ENCODE measurements at places on chromosomes 7 and 10. TPM values are rescaled to one million over a fixed set of nuclear protein-coding genes. Genes with fewer than 3 reads are reported as not detected.

DNA sequence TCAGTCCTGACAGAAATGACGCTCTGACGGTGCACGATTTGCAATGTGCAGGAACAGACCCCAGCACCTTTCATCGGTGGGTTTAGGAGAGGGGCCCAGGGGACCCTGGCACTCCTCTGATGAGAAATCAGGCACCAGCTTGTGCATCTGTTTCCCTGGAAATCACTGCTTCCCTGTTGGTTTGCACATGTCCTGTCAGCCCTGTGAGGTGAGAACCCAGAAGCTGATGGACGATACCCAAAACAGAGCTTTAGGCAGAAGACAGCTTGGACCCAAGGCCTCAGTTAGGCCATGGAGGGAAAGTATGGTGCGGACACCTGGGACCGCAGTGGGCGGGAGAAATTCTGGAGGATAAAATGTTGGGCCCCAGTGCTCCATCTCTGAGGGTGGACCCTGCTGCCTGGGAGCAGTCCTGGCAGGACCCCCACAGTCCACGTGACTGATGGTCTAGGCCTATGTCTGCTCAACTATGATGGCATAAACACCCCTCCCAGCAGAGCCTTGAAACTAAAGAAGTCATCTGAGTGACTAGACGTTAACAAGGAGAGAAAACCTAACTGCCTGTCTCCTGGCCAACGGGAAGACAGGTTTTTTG is 242.8 kb downstream of the PTPRN2 start:
- peak; percentile 65 for DNase-seq

GNG11 gene
- total RNA-seq, result 33.2 TPM

KLLN gene
- 2.2 TPM for total RNA-seq

DNA sequence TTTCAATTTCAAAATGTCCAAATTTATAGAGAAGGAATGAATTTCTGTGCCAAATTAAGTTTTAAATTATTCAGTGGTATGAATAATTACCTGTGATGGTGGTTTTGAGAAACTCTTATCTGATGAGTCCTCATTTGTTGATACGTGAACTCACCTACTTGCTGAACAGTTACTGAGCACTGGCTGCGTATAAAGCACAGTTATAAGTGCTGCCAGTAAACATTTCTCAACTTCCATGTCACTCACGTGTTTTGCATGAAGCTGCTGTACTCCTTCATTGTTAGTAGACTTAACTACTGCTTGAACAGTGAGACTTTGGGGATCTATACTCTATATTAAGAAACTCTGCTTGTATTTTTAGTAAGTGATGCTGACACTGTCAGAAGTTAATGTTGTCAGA is 269.1 kb upstream of the FZD8 start:
- no peak for DNase-seq

DNA sequence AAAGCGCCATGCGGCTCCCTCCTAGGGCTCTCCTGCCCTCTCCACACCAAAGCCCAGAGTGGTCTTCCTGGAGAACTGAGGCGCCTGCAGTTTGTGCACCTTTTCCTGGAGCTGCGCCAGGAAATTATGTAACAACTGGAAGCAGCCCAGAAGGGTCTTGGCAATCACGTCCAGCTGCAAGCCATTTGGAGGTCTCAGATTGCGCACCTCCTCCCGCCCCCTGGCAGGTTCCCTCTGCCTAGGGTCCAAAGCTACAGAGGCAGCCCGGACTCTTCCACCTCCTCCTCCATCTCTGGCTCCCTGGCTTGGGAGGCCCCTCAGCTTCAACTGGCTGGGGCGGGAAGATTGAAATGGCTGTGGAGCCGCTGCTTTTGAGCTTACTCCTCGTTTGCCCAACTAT is 34.0 kb upstream of the SFTPD start:
- DNase-seq, result no peak

- no peak for DNase-seq
Measured at GRCh38 chr7:70188901-70189650, 590.8 kb downstream of the AUTS2 start.

DNA sequence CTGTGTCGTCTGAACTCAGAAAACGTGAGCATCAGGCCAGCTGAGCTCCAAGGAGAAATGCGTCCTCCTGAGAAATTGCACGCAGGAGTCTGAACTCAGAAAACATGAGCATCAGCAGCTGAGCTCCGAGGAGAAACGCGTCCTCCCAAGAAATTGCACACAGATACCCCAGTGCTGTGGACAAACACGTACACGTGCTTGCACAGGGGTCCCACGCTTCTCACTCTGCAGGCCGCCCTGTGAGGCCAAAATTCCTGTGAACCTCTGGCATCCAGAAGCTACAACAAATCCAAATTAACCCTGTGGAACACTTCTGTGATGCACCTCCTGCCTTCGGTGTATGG is 133.8 kb downstream of the WDR37 start:
- peak; percentile 59 for DNase-seq

GRCh38 chr7:68314208-68314607 is 1284.1 kb upstream of the AUTS2 start:
- no peak for DNase-seq

GRCh38 chr10:8431511-8431910 is 377.0 kb downstream of the GATA3 start:
- no peak for DNase-seq

- DNase-seq, result no peak
Measured at GRCh38 chr7:151647874-151648273, 128.2 kb upstream of the RHEB start.

DNA sequence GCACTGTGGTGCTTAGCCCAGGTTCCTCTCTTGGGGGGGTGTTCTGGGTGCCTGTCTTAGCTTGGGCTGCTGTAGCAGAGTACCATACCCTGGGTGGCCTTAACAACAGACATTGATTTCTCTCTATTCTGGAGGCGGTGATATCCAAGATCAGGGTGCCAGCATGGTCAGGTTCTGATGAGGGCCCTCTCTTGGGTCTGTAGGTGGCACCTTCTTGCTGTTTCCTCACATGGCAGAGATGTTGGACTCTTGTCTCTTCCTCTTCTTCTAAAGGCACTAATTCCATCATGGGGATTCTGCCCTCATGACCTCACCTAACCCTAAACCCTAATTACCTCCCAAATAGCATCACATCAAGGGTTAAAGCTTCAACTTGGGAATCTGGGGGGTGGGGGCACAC is 19.9 kb upstream of the CRHR2 start:
- DNase-seq, result no peak

DNA sequence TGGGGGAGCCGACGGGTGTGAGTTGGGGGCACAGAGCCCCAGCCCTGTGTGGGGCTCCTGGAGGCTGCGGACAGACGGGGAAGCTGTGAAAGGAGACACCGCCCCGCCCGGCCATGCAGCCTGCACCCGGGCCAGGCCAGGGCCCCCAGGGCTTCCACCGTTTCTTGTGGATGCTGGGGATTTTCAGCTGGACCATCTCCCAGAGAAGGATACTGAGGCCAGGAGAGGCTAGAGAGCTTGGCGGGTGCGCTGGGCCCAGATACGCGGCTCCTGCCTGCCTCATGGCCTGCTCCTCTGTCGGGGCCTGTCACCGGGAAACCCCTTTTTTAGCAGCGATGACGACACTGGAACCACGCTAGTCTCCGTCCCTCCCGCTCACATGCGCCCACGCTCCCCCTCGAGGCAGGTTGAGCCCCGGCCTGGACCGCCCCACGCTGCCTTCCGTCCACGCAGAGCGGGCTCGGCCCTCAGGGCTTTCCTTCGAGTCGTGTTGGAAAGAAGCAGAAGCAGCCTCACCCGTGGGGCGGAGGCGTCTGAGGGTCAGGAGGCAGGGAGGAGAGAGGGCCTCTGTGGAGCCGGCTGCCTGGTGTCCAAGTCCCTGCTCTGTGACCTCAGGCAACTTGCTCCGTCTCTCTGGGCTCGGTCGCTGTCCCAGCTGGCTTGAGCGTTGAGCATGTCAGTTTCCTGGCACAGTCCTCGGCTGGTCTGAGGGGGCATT is 11.7 kb downstream of the TMEM184A start:
- DNase-seq, result no peak

FAM25C gene
- total RNA-seq, result not detected

- DNase-seq, result no peak
Measured at GRCh38 chr10:11610826-11611247, 613 bp downstream of the USP6NL start.

- DNase-seq, result no peak
Measured at GRCh38 chr7:131409129-131409766, 81.6 kb downstream of the MKLN1 start.

GRCh38 chr10:78223088-78223487 is 189.4 kb downstream of the RPS24 start:
- DNase-seq, result no peak

COL13A1 gene
- not detected for total RNA-seq

NAT16 gene
- not detected for total RNA-seq

DNA sequence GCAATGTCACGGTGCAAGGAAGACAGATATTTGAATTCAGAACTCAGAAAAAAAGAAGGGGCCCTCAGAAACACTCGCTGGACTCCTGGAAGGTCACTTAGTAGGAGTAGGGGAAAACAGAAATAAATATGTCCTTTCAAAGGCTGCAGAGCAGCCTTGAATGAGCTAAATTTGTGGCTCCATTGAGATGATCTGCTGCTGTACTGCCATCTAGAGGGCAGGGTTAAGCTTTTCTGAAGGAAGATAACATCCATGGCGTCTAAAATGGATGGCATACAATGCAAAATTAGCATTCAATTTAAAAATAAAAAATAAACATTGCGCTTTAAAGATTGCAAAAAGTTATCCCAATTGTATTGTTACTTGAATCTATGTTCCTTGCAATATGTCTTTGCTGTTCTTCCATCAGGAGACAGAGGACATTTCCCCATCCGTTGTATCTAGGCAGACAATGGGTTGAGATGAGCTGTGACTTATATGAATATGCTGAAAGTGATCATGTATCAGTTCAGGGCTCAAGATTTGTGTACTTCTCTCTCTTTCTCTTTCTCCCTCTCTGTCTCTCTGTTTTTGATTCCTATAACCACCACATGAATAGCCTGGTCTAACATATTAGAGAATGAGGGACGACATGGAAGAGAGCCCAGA is 642.2 kb downstream of the SH2D4B start:
- no peak for DNase-seq

DNA sequence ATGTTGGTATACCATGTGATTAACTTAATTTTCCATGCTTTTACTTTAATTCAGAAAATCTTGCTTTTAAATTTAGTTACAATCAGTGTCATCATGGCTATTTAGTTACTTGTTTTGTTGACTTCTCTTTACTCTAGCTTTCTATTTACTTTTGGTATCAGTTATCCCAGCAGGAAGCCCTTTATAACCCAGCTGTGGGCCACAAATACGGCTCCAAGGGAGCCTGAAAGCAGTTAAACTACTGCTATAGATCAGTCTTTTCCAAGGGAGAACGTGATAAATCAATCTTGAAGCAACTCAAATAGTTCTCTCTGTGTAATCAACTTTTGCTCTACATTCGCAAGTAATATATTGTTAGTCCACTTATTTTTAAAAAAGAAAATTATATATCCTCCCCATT is 287.4 kb downstream of the CACNA2D1 start:
- no peak for DNase-seq

DDX21 gene
- total RNA-seq, result 110 TPM

- no peak for DNase-seq
Measured at GRCh38 chr10:118161461-118162246, 114.9 kb upstream of the RAB11FIP2 start.

SPAG6 gene
- total RNA-seq, result 0.51 TPM

CTTNBP2 gene
- total RNA-seq, result 6.1 TPM

DNA sequence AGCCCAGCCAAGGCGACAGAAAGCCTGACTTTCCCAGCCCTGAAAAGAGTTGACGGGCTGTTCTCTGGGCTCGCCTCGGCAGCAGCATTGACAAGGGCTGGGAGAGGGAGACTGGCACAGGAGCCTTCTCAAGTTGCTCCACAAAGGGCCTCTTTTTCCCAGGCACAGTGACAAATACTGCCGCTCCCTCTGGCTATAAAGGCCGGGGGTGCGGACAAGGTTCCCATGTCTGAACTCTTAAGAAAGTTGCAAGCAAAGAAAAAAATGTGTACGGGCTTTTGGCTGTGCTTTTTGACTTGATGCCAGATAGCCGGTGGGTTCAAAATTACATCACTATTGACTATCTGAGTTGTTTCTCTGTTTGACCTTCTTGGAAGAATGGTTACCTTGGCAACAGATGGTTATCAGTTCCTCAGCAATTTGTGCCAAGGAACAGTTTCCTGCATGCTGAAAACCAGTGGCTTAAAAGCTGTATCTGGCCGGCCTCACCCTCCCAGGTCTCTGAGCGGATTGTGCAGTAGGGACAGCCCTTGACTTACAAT is 115.9 kb upstream of the EEPD1 start:
- DNase-seq, result no peak

DNA sequence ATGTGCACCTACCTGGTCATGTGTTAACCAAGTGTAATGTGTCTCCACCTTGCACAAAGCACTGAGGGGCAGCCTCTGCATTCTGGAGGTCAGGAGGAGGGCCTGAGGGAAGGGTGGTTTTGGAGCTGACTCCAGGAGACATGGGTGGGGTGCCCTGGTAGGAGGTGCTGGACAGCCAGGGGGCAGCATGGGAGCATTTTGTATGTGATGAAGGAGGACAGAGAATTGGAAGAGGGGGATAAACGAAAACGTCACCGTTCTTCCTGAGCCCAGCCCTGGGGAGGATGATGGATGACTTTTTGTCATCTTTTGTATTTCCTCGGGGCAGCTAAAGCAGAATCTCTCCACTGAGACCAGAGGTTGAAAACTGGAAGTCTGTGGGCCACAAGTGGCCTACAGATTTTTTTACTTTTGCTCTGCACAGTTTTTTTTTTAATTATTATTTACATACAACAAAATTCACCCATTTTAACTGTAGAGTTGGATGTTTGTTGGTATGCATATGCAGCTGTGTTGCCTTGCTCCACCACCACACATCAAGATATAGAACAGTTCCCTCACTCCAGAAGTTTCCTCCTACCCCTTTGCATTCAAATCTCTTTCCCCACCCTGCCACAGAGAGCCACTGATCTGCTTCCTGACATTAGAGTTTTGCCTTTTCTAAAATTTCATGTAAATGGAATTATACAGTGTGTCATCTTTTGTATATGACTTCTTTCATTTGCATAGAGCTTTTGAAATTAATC is 242.5 kb downstream of the VTI1A start:
- DNase-seq, result no peak

SAMD8 gene
- 55.2 TPM for total RNA-seq

- no peak for DNase-seq
Measured at GRCh38 chr7:77843194-77843593, 44.6 kb downstream of the PHTF2 start.

GRCh38 chr7:137682596-137682995 is 164.2 kb downstream of the DGKI start:
- DNase-seq, result no peak

- DNase-seq, result no peak
Measured at GRCh38 chr7:128799451-128799850, 7.7 kb downstream of the CCDC136 start.

MYL10 gene
- total RNA-seq, result not detected

- no peak for DNase-seq
Measured at GRCh38 chr10:5396556-5397300, 7.9 kb downstream of the TUBAL3 start.

GRCh38 chr10:6739530-6740174 is 159.6 kb upstream of the PRKCQ start:
- no peak for DNase-seq

BTBD16 gene
- not detected for total RNA-seq

- no peak for DNase-seq
Measured at GRCh38 chr7:8684426-8684825, 251.0 kb downstream of the NXPH1 start.
